ENCODE measurements at places on chromosomes 16 and 17.

DNA sequence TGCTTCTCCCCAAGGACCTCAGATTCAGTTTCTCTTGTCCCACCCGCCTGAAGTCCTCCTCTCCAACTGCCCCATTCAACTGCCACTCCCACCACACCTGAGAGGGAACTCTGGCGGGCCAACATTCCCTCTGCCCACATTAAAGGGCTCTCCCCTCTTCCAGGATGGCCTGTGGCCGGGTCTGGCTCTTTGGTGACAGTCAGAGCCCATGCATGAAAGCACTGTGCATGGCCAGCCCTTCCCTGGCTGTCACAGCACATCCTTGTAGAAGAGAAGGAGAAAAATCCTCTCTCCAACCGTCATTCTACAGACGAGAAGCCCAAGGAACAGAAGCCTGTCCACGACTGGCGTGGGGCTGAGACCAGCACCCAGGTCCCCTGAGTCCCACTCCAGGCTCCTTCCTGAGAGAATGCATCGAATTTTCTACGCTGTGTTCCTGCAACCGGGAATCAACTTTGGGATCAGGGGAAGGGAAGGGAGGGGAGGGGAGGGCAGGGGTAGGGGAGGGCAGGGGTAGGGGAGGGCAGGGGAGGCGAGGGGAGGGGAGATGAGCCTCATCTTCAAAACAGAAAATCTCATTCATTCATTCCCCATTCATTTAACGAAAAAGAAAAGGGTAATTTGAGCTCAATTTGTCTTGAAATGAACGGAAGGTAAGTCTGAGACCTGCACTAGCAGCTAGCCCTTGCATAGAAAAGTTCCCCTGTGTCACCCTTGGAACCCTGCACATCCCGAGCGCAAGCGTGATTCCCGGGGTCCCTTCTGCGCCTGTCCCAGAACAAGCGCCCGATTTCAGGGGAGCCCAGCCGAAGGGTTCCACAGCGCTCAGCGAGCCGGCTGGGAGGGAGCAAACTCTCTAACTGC is at the start of gene ABCC12:
ABCC12 (minus strand) TSS at position 68 of the 864 bp plus-strand sequence. CDS start 9,569 bp downstream, outside the sequence.
- DNase-seq: no peak

- no peak for DNase-seq
Observed at GRCh38 chr17:73695035-73695738, 50.9 kb upstream of the SDK2 start.

GRCh38 chr16:68860978-68861892 is 17.9 kb downstream of the TANGO6 start:
- DNase-seq: no peak

DNA sequence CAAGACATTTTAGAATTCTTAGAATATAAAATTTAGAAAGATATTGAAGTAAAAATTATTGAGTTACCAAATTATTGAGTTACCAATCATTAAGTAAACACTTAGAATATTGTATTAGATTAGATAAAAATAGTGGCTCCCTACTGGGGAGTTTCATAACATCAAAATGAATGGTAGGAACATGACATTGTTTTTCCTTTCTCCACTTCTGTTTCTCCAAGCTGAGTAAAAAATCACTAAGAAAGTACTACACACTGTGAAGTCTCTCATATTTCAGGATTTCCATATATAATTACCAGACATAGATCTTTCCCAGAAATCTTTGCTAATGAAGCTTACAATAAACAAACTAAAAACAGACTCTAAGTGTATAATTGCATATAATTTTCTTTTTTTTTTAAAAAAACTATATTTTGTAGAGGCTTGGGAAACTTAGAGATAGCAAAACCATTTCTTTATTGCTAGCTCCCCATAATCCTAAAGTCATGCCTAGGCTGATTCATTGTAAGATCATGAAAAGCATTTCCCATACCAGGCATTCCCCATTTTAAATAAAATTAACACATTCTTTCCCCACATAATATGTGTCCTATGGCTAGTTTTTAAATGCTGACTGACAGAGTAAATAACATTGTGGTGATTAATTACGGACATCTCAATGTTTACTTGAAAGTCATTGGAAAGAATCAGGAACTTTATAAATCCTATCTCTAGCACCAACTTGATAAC is 1408.7 kb upstream of the GOT2 start:
- no peak for DNase-seq

- no peak for DNase-seq
Observed at GRCh38 chr17:70365091-70365583, 195.8 kb downstream of the KCNJ2 start.

- no peak for DNase-seq
Observed at GRCh38 chr17:27496971-27497370, 40.7 kb downstream of the KSR1 start.

DNA sequence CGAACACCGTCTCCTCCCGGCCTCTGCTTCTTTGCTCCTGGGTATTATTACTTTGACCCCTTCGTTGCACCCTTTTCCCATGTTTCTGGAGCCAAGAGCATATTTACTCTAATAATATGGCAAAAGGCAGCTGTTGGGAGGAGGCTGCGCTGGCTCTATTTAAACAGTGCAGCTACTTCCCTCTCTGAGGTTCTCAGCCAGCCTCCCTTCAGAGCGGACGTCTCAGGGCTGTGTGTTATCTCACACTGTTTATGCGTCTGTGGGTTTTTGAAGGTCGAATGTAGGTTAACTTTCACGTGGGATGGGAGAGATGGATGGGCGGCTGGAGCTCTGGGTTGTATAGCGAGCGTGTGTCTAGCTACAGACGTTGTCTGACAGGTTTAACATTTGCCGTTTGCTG is 45.3 kb downstream of the COX4I1 start:
- DNase-seq: no peak

DNA sequence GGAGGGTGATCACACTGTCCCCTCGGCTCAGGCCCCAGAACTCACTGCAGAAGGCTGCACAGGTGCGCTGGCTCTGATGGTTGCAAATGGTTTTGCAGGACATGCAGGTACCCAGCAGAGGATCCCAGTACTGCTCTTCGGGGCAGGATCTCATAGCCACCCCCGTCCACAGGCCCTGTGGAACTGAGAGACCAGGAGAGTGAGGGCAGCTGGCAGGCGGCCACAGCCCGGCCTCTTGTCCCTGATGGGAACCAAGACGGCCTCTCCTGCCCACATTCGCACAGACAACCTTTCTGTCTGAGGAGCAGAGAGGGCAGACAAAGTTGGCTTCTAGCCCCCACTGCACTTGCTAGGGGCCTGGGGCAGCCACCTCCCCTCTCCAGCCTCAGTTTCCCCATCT is 19.5 kb downstream of the TNFRSF13B start:
- no peak for DNase-seq

GRCh38 chr16:25553711-25554436 is 137.9 kb upstream of the HS3ST4 start:
- DNase-seq: no peak

- no peak for DNase-seq
Observed at GRCh38 chr16:83771306-83771942, 36.4 kb upstream of the HSBP1 start.

- no peak for DNase-seq
Observed at GRCh38 chr17:81435652-81436293, 40.5 kb downstream of the BAHCC1 start.

DNA sequence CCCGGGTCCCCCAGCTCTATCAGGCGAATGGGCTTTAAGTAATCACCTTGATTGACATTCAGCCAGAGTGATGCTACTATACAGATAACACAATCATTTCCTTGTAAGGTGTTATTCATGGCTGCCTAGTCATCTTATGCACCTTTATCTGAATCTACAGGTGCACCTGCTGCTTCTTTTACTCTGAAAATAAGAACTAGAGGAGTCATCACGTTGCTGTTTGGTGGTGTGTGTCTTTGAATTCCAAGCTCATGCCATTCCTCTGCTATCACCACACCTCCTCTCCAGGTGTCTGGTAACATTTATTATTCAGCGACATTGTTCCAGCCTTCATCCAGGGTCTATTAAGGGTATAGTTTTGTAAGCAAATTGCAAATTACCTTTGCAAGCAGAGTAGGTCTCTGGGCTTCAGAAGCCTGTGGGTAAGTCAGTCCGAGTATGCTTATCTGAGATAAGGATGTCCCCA is 51.9 kb downstream of the NOS2 start:
- DNase-seq: no peak

DNA sequence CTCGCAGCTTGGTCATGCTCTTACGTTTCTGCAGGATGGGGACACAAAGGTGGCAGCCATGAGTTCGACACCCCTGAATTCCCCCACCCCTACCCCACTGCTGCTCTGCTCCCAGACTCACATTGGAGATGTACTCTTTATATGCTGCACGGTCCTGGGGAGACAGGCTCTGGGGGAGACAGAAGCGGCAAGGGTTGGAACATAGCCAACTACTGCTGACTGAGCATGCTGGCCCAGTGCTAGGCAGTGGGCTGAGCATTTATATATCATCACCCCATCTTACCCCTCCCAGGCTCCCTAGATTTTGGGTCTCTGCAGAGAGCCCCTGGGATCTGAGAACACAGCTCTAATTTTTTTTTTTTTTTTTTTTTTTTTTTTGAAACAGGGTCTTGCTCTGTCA is 8.1 kb upstream of the ATXN7L3 start:
- DNase-seq: no peak

GRCh38 chr17:44927696-44928095 is 12.4 kb upstream of the GFAP start:
- DNase-seq: no peak

DNA sequence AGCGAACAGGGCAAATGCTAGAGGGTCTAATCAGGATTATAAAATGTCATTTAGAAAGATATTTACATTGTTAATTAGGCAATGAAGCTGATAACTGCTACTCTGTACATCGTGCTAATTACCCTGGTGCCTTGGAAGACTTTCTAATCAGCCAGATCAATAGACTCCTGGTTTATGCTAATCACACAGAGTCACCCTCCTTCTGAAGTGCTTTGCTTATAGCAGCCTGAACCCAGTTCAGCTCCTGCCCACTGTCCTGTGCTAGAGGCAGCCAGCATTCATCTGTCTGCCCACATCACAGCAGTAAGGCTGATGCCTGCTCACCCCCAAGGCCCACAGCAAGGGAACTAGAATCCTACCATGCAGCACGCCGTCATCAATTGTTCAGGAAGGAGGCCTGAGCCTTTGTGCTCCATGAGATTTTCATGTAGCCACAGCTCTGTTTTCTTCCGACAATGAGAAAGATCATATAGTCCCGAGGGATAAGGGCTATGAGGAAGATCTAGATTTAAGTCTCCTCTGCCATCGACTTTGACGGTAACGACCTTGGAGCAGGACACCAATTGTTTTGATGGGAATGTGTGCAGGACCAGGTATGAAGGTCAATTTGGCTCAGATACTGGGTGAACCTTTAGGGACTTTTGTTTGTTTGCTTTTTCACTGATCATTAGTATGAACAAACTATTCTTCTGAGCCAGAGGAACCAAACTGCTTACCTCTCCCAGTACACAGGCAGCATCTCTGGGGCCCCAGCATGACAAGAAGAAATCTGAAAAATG is 12.5 kb upstream of the LYRM9 start:
- DNase-seq: no peak
